ENCODE measurements at places on chromosomes 4 and X.
A peak's percentile ranks its signal among the peaks of the same experiment; 100 is the strongest.

GRCh38 chr4:150583287-150584110 lies 1.5 kb downstream of the MAB21L2 start:
- no peak for DNase-seq

DNA sequence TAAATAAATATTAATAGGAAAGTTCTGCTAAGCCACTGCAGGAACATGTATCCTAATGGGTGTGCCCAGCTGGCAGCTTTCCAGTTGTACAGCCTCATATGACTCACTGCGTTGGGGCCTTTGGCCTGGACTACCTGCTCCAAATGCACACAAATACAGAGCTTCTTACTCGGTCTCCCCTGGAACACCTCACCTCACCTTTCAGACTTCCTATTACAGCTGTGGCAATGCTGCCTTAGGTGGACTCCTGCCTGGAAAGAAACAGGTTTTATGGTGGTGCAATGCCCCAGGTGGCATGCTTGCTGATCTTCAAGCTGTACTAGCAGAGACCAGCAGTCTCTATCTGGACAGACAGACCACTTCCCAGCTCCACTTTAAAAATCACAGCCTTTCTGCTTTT lies 85.7 kb upstream of the EXOC1L start:
- no peak for DNase-seq

GRCh38 chrX:115268421-115268820 lies 21.1 kb upstream of the LUZP4 start:
- no peak for DNase-seq

GRCh38 chr4:107838861-107839565 lies 14.3 kb downstream of the SGMS2 start:
- DNase-seq: no peak

- DNase-seq: no peak
Observed at GRCh38 chrX:154366666-154367055, 7.8 kb downstream of the FLNA start.

DNA sequence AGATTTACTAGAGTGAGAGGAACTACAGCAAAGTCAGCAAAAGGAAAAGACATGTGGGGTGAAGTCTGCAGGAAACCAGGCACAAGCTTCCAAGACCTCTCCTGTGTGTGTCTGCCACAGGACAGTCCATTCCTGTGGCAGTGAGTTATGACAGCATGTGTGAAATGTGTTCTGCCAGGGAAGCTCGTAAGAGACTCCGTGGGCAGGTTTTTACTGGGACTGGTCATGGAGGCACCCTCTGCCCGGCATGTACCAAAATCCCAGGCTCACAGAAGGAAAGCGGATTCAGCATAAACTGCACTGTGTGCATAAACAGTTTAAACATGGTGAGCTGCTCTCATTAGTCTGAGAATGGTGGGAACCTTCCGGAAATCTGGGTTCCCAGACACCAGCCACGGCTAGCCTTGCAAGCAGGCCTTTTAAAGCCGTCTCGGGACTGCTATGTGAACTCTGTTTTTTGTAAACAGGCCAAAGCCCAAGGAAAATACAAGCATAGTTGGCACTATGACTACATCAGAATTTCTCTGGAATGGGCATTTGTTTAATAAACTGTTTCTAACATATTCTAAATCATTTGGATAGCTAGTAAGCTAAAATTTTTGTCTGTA lies 288.5 kb downstream of the TENM3 start:
- no peak for DNase-seq

DNA sequence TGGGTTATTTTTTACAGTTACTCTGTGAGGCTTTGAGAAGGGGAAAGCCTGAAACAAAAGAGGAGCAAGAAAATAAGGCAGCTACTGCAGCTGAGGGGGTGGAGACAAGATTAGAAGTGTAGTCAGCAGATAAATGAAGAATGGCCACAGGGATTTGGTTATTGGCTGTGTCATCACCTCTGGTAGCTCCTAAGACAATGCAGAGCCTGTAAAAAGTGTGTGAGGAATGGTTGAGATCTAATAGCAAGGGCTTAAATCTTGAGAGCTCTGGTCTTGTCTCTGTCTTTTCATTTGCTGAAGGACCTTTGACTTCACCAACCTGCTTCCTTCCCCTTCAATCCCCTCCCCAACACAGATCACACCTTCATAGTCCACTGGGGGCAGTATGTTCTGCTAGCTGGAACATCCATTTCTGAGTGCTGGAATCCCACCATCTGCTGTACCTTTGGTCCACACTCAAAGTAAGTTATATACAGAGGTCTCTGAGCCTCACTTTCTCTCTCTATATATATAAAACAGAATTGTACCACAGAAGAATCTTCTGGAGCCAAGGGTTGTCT lies 213.7 kb upstream of the ZIC3 start:
- no peak for DNase-seq

DNA sequence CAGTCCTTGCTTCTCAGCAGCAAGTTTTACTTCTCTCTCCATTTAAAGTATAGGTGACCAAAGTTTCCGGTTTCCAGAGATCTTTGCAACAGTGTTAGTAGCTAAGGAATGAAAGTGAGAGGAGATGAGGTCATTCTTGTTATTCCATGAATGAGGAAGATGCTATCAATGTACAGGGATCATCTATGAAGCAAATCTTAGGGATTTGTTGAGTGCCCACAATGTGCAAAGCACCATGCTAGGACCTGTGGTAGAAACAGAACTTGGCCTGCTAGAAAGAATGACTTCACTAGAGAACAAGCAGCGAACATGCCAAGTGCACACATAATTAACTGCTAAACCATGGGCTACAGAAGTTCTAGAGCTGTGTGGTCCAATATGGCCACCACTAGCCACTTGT lies 112.5 kb downstream of the MID1 start:
- DNase-seq: no peak

DNA sequence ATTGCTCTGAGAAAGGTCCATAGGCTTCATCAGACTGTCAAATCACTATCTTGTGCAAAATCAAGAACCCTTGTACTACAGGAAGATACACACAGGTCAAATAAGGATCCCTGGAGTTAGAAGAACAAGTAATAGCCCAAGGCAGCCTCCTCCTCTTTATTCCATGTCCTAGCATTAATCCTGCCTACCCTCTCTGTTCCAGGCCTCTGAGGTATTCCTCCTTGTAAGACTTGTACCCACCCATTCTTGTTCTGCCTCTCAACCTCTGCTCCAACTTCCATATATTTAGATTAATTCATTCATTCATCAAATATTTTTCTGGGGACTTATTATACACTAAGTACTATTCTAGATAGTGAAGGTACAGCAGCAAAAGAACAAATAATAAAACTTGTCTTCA lies 10.4 kb upstream of the PLK4 start:
- DNase-seq: no peak

- DNase-seq: no peak
Observed at GRCh38 chr4:96703265-96703664, 863.4 kb downstream of the PDHA2 start.

GRCh38 chrX:77087529-77088169 lies 359.5 kb upstream of the FGF16 start:
- DNase-seq: no peak

GRCh38 chr4:11860996-11861395 lies 432.3 kb upstream of the HS3ST1 start:
- no peak for DNase-seq

- DNase-seq: peak; percentile 19
Observed at GRCh38 chrX:102934624-102935023, 2.4 kb upstream of the RAB40AL start.

GRCh38 chr4:16083241-16084191 lies at the start of gene PROM1:
Gene PROM1 (minus strand): TSS chr4:16084023. CDS start chr4:16075906, 8,117 bp downstream.
- DNase-seq: no peak

DNA sequence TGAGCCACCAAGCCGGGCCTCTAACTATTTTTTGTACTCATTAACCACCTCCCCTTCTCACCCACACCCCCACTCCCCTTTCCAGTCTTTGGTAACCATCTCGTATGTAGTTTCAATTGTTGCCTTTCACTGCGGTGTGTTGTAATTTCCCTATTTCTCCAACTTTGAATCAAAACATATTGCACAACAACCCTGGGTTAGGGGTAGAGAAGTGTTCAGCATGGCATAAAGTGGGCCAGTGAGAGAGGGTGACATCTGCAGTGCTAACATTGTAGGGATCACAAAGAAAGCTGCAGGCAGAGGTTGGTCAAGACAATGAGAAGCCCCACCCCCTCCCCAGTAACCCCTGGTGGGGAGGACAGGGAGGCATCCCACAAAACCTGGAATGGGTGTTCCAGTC lies 92.7 kb downstream of the SPATA18 start:
- no peak for DNase-seq

DNA sequence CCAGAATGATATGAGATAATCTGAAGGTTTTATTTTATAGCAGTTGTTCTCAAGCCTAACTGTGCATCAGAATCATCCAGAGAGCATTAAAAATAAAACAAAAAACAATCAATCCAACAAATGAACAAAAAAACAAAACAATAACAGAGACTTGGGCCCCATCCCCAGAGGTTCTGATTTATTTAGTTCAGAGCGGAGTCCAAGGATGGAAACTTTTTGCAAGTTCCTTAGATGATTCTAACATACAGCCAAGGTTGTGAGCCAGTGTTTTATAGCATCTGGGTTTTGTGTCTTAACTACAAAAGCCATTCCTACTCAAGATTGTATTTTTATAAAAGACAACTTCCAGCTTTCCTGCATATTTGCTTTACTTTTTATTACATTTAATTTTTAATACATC lies 59.4 kb upstream of the GRPR start:
- no peak for DNase-seq

DNA sequence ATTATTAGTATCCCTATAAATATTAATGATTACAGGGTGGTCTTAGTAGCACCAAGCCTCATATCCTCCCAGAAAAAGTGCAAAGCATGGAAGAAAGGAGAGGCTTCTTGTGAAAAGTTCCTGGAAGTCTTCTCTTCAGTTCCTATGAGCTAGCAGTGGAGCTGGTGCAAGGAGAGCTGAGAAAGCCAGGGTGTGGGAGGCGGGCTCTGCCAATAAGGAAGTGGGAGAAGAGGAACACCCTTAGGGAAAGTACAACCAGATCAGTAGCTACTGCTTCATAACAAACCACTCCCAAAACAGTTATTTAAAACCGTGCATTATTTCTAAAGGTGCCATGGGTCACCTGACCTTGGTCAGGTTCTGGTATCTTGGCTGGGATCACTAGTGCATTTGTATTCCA lies 72.4 kb downstream of the MAP9 start:
- no peak for DNase-seq

- no peak for DNase-seq
Observed at GRCh38 chr4:84263415-84263814, 235.7 kb downstream of the NKX6-1 start.

- no peak for DNase-seq
Observed at GRCh38 chr4:147367891-147368290, 113.0 kb upstream of the EDNRA start.

DNA sequence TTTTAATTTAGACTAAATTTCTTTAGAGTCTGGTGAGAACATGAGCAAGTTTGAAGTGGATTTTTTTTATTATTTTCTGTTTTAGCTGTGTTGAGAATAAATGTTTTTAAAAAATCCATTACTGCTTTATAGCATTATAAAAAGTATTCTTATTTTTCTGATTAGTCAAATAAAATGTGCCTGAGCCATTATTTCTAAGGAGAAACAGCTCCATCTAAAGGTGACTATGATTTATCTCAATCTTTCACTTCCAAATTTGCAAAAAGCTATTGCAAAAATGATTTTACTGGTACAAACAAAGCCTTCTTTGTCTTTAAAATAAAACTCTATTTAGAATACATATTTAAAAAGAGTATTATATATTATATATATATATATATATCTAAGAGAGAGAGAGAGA lies 959.2 kb downstream of the FAM133A start:
- no peak for DNase-seq

- DNase-seq: no peak
Observed at GRCh38 chrX:120727911-120728310, 98.1 kb upstream of the C1GALT1C1 start.

- no peak for DNase-seq
Observed at GRCh38 chr4:184419976-184420375, 54.4 kb downstream of the IRF2 start.

- no peak for DNase-seq
Observed at GRCh38 chrX:39652336-39652735, 445.4 kb downstream of the BCOR start.

GRCh38 chrX:45200741-45201234 lies at the start of gene DIPK2B:
Gene DIPK2B (minus strand): TSS chrX:45200876. CDS start chrX:45200826, 50 bp downstream.
- no peak for DNase-seq

DNA sequence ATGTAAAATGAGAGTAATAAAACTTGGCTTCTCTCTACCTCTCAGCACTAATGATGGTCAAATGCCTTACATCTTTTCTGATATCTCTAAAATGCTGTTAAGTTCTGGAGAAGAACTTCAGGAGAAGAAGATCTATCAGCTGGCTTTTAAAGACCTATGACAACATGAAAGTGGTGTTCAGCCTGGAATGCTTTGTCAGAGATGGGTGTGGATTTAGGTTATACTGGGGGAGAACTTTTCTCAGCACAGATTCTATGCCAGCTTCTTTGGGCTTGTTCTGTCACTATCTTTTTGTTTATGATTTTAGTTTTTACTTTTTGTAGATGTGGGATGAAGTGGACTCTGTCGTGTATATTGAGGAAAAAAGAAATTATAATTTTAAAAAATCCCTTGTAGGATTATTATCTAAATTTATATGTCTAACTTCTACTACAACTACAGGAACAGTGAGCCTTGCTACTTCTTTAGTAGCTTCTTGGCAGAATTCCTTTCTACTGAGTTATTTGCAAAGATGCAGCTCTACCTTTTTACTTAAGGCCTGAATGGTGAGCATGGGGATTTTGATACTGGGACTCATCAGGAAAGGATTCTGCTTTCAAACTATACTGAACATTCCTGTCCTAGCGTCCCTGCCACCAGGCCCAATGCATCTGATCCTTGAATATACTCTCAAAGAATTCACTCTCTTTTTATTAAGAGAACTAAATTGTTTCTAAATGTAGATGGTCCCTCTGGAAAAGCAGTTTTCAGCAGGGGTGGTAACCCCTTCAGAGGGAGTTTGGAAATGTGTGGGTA lies 19.6 kb downstream of the CYP2U1 start:
- DNase-seq: no peak

GRCh38 chrX:7889680-7890079 lies 37.5 kb downstream of the PNPLA4 start:
- DNase-seq: no peak

- no peak for DNase-seq
Observed at GRCh38 chr4:85905761-85906160, 430.8 kb downstream of the ARHGAP24 start.

GRCh38 chr4:72641611-72642010 lies 72.6 kb upstream of the ADAMTS3 start:
- DNase-seq: no peak

DNA sequence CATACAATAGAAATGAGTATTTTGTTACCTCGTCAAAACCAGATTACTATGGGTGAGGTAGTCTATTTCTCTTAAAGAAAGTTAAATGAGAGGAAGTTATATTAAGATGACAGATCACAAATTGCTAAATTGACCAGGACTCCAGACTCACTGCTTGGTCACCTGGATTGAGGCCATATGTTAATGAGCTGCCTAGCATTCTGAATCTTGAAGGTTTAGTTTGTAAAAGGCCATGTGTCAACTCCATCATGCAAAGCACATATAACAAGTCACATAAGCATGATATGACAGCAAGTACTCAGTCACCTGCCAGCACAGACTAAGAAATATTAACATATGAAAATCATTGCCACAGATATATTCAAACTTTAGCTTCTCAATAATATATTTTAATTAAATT lies 72.6 kb downstream of the EPHA5 start:
- DNase-seq: no peak

GRCh38 chrX:6505960-6506359 lies 29.0 kb downstream of the VCX3A start:
- DNase-seq: no peak

Measured in GDM1 (cell line).